Stimulated activated CD4-positive, alpha-beta T cell treated with anti-CD3 and anti-CD28 coated beads, Interleukin-12 subunit alpha, Interleukin-12 subunit beta, amount 100 ng/mL, for 24 hours (primary cell): ENCODE measurements at places on chromosomes 6 and 20.

DNA sequence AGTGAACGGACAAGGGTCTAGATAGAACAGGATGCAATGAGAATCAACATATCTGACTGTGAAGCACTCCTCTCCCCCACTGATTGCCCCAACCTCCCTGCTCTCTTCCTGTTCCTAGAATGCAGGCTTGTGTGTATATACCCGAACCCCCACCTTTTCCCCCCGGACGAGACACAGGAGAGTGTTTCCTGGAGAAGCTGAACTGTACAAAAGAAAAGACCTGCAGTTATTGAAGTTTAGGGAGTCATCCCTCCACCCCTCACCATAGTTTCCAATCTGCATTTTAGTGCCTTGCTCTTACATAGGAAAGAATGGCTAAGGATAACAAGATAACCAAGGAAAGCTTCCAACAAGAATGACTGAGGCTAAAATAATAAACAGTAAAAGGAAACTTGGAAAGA is 55.5 kb upstream of the PDE10A start:
- DNase-seq: no peak

DNA sequence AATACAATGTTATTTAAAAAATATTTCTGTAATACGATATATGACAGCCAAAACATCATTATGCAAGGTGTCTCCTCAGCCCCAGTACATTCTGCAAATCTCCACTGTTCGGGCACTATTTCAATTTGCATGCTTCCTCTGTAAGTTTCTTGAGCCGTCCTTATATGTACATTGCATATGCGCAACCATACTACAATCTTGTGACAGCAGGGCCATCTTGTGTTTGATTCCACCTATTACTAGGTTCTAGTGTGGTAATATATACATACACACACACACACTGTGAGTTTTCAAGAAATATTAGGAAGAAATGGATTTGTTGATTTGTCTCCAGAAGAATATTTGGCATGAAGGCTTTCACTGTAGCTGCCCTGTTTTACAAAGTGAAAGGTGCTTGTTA is 9.8 kb downstream of the LYRM4 start:
- no peak for DNase-seq

DNA sequence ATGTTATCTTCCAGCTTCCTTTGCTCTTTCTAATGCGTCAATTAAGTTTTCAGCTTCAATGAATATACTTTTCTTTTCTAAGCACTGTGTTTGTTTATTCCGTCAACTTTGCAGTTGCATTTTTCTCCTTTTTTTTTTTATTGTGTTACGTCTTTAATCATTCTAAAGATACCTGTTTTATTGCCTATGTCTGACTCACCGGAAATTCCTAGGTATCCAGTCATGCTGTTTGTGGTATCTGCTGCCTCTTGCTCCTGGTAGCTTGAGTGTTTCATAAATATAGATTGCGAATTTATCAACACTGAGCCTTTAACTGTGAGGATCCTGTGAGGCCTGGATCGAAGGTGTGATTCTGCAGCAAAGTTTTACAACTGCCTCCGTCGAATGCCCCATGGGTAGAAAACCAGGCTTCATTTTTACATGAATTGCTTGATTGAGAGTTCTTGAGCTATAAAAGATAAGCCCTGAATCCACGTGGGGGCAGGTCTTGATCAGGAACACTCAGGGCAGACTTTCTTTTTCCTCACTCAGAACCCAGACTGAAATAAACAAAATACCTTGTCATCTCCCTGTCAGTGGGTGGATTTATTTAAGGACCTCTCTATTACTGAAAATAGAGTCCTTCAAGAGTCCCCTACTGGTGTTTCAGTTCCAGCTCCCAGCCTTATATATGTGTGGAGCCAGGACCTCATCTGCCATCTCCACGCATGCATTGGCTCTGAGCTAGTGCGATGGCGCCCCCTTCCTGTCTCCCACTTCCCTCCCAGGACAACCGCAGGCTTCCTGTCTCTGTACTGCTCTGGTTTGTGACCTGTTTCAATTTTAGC is 60.1 kb upstream of the LRRC1 start:
- DNase-seq: no peak

DNA sequence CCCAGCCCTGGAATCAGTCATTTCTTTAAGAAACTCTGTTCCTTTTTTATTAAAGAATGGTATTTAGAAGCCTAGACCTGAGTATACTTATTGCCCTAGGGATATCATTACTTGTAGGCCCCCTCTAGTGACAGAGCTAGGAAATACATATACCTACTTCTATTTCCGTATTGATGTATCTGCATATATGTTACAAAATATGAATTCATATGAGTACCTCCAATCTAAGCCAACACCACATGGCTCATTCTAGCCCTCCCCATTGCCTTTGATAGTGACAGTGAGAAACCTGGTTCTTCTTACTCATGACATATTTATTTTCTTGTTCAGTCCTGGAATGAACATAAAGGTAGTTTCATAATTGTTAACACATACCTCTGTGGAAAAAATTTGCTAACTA is 137.2 kb downstream of the FARS2 start:
- DNase-seq: no peak

GRCh38 chr20:51533291-51534172 is 9.0 kb downstream of the NFATC2 start:
- no peak for DNase-seq

DNA sequence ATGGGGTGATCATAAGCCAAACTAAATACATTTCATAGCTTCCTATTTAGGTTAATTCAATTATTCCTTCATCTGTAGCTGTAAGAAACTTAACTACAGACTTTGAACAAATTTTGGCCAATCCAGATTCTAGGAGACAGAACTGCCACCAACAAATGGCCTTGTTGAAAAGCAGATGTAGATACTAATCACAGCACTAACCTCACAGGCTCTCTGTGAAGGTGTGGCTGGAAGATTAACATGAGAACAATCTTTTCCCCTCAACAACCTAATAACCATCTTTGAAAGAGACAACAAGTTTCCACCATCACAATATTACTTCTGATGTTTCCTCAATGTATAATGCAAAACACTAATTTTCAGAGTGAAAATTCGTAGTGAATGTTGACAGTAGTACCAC is 87.8 kb downstream of the SESN1 start:
- no peak for DNase-seq

- no peak for DNase-seq
Measured at GRCh38 chr6:52590152-52590891, 13.5 kb upstream of the TRAM2 start.

GRCh38 chr20:6501061-6501460 is 266.4 kb upstream of the BMP2 start:
- no peak for DNase-seq

GRCh38 chr6:31354158-31354863 is 2.7 kb downstream of the HLA-B start:
- no peak for DNase-seq

DNA sequence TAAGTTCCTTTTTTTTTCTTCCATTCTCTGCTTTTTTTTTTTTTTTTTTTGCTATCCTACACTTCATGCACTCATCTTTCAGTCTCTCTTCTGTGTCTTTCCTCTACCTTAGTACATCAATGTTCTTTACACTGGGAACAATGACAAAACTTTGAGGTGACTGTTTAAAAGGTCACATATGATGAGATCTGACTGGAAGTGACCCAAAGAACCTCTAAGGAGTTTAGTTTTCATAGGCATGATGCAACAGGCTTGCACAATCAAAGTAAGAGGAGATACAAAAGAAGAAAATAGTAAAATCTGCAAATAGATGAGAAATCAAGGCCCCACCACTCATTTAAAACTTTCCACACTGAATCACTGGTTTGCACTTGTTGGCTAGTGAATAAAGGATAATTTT is 840.8 kb downstream of the TBC1D32 start:
- DNase-seq: no peak

DNA sequence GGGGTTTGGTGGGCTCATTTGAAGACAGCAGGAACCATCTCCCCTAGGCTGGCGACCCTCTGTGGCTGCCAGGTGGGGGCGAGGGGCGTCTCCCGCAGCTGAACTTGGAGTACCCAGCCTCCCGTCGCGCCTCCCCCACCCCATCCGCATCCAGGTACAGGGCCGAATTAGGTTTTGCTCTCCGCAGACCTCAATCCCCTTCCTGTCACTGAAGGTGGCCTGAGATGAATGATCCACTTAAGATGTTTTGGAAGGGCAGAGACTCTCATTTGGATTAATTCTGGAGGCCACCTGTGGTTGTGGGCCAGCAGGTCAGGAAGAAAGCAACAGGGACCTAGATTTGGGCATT is 493 bp downstream of the CD83 start:
- no peak for DNase-seq

GRCh38 chr6:134015719-134016557 is 36.5 kb downstream of the SLC2A12 start:
- DNase-seq: no peak

GRCh38 chr6:71420095-71420692 is 131.6 kb downstream of the OGFRL1 start:
- no peak for DNase-seq

DNA sequence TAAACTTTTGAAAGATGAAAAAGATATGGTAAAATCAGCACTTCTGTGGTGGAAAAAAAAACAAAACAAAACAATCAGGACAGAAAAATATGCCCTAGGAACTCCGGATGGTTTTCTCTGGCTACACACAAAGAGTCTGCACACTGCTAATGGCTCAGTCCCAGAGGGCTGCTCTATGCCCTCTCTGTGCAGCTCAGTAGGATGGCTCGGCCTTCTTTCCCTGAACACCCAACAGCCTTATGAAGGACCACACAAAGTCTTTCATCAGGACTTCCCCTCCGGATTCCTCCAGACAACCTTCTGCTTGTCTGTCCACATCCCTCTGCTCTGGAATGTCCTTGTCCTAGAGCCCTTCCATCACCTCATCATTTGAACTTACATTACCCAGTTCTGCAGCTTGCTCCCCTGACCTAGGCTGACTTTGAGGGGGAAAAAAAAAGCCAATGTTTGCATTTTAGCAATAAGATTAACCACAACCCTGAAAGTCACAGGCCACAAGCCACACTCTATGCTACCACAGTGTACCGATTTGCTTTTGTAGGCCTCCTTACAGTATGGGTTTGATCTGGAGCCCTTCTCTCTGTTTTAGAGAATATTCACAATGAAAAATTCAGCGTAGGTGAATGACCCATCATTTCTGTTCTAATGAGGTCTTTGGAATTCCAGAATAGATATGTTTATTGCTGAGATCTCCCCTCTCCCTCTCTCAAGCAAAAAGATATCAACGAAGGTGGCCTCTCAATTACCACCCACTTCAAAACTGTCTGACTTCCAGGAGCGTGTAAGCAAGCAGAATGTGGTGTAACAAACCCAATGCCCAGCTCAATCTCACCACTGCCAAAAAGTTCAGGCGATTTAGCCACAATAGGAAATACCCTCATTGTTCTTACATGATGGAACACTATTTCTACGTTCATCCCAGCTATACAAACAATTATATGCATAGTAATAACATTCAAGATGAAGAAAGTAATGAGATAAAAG is 164.0 kb downstream of the GMDS start:
- DNase-seq: no peak

- DNase-seq: no peak
Measured at GRCh38 chr6:122778302-122778701, 1.2 kb upstream of the FABP7 start.

GRCh38 chr20:32160341-32160740 is 47.2 kb downstream of the PLAGL2 start:
- no peak for DNase-seq

DNA sequence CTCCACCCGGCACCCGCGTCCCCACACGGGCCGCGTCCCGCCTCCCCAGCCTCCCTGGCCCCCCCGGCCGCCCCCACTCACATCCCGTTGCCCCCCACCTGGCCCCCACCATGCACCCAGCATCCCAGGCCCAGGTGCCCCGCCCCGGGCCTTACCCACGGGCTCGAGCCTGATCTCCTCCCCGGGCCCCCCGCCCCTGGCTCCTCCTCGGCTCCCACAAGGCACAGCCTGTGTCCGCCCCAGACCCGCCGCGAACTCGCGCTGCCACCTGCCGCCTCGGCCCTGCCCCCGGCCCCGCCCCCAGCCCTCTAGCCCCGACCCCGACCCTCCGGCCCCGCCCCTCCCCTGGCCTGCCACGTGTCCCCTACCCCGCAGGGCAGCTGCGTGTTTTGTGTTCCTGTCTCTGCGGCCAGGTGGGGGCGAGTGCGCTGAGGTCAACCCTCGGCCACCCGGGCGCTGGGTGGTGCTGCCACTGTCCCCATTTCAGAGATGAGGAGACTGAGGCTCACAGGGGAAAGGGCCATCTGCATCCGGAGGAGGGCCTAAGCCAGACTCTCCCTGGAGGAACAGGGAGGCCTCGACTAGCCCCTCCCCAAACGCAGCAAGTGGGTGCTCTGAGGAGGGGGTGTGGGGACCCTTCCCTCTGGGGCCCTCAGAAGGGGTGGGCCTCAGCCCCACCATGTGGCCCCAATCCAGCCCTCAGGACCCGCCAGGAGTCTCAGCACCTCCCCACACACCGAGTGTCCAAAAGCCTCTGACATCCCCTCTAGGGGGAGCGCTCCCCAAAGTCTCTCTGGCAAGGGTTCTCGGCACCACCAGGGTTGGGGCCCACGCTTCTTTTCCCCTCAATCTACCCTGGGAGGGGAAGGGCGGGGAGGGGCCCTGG is 99.8 kb downstream of the TAF4 start:
- DNase-seq: no peak

DNA sequence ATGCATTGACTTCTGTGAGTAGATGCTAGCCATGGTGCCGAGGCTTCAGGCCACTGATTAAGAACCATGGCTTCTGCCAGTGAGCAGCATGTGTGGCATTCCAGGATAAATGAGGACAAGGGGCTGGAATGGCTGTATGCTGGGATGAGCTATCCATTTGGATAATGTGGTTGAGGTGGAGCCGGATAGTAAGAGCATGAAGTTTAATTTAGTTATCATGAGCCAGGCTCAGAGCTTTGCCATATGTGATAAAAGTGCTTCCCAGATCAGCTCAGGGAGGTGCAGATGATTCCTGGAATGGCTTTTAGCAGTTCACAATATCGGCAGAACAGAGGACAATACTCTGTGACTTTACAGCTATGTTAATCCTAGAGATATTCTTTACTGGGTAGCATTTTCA is 34.6 kb upstream of the RNF8 start:
- DNase-seq: no peak

- no peak for DNase-seq
Measured at GRCh38 chr20:20203784-20204183, 151.5 kb downstream of the CFAP61 start.
